Fibroblast of skin of back (primary cell): ENCODE measurements at places on chromosomes 5 and 9.
A peak's percentile ranks its signal among the peaks of the same experiment; 100 is the strongest.

DNA sequence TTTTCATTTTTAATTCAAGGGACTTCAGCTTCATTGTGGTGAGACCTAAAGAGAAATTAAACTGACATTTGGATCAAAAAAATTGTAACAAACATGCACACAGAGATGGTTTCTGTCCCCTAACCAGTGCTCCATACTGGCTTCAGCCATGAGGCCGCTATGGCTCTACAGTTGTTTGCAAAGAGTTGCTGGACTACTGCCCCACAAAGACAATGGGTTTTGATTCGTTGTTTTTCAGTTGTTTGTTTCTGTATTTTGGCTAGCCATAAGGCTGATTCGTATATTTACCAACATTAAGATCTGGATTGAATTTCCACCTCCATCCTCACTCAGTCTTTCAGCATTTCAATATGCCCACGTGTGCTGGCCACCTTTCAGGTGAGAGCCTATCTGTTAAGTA, 163.7 kb upstream of the KIF2A start:
- DNase-seq: no peak

DNA sequence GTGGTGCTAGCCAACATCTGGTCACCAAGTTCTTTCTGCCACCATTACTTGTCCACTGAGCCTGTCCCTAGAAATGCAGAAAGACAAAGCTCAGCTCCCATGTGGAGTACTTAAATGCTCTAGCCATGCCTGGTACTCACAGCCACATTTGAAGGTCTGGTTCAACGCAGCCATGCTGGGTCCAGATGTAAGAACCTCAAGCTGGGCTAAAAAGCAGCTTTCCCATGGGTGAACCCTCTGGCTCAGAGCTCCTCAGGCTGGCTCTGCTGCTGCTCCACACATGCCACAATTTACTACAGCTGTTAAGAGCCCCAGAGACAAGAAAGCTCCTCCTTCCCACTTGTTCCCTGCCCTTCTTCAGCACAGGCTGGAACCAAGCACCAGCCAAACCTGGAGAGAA, 97.1 kb upstream of the LRRTM2 start:
- no peak for DNase-seq

- DNase-seq: peak; percentile 64
These were observed 30.3 kb downstream of the NDST1 start for GRCh38 chr5:150538007-150538917.

DNA sequence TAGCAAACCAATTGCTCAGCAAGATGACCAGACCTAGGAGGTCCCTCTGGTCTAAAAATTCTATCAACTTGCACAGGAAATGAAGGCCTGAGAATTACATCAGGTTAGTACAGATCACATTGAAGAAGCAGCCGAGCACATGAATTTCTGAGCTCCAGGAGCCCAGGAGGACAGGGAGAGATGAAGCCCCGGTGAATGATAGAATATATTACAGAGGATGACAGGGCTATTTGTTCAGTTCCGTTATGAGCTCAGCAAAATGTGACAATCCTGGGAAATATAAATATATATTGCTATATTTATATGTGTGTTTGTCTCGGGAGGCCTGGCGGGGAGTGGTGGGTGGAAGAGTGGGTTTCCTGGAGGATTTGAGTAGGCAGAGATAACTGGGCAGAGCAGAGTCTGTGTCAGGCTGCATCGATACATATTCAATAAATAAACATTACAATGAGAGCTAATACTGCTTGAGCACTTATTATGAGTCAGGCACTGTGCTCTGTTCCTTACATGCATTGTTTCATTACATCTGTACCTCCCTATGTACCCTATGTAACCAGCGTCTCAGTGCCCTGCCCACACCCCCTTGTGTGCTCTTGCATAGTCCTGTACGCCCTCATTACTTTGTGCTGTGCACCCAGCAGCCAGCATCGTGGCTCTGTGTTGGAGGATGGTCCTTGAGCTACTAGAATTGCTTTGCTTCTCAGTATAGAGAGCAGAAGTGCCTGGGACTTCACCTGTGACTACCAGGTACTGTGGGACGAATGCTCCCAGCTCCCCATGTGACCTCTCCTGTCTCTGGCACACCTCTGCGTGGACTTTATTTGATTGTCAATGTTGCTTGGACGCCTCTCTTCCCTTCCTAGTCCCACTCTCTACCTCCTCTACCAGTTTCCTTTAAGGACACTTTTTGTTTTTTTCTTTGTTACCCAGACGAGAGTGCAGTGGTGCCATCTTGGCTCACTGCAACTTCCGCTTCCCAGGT, 58.1 kb upstream of the KLF9 start:
- peak; percentile 26 for DNase-seq

DNA sequence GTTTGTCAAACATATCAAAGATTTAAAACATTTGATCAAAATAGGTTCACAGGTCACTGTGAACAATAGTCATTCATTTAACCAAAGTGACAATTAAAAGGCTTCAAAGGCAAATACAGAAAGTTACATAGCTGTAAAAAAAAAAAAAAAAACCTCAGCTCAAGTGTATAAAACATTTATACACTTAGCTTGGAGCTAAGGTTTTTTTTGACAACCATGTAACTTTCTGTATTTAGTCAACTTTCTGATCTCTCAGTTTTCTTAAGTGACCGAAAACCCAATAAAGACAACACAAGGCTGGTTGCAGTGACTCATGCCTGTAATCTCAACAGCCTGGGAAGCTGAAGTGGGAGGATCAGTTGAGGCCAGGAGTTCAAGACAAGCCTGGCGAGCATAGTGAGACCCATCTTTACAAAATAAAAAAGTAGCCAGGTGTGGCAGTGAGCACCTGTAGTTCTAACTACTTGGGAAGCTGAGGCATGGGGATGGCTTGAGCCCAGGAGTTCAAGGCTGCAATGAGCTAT, 16.4 kb upstream of the UBTD2 start:
- DNase-seq: peak; percentile 51

DNA sequence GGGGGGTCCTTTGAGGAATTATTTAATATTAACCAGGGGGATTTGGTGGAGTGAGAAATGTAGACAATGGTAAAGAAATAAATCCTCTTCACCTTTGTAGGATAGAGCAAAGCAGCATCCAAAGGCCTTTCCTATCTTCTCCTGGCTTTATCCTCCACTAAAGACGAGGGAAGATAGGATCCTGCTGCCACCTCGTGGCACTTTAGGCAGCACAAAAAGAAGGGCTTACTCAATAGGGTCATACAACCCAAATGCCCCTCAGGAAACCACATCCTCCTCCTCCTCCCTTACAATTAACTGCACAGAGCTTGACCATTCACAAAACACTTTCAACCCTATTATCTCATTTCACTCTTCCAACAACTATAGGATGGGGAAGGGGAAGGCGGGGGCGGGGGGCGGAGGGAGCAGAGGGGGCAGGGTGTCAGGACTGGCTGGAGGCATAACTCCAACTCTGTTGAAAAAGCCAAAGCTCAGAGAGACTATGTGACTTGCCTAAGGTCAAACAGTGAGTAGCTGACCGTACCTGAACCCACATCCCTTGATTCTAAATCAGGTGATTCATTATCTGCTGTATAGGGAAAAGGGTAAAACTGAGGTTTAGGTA, 45.4 kb upstream of the MYOT start:
- peak; percentile 33 for DNase-seq

DNA sequence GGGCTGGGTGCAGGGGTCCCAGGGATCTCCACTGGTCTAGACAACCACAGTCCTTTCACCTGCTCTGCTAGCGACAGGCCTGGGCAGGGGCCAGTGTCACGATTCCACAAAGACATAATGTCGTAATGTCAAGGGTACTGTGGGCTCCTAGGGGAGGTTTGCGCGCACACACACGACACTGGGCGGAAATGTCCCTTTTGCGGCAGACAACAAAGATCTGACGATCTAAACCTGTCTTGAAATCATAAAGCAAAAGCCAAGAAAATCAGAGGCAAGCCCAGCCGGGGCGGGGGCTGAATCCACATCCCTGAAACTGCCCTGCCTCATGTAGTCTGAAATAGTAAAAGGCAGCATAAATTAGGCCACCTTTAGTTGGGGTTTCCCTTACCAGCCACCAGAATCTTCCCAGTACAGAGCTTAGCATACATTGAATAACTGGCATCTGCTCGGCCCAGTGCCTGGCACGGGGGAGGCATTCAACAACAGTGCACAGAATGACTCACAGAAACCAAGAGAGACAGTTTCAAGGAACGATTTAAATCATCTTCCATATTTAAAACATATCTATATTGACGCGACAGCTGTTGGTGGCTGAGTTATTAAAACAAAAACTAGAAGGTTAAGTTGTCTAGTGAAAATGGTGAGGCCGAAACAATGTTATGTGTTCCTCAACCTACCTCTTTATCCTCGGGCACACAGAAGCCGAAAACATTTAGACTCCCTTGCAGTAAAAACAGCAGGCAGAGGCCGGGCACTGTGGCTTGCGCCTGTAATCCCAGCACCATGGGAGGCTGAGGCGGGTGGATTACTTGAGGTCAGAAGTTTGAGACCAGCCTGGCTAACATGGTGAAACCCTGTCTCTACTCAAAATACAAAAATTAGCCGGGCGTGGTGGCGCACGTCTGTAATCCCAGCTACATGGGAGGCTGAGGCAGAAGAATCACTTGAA, 151.0 kb downstream of the MYO10 start:
- peak; percentile 38 for DNase-seq

GRCh38 chr5:17219006-17219422, 1.6 kb downstream of the BASP1 start:
- DNase-seq: peak; percentile 45

DNA sequence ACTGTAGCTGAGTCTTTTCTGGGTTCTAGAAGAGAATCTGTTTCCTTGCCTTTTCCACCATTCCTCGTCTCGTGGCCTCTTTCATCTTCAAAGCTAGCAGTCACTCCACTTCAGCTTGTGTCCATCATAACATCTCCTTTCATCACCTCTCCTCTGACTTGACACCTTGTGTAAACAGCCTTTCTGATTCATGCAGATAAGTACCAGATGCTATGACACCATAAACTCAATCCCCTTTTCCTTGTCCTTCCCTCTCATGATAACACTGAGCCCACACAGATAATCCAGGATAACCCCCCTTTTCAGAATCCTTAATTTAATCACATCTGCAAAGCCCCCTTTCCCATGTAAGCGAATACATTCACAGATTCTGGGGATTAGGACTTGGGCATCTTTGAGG, 95.5 kb downstream of the SNX24 start:
- DNase-seq: no peak

DNA sequence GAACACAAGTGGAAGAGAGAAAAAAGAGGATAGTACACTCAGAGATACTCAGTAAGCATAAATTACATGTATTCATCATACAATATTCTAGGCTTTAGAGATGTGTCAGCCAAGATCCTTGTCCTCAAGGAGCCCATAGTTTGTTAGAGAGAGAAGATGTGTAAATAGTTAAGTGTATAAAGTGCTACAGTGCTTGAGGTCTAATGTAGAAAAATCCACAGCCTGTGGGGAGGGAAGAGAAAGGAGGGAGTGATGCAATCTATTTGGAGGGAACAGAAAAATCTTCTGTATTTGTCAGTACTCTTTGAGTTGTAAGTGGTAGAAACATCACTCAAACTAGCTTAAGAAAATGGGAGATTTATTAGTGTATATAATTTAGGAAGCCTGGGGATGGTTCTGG, 81.9 kb downstream of the PALM2AKAP2 start:
- DNase-seq: peak; percentile 48

DNA sequence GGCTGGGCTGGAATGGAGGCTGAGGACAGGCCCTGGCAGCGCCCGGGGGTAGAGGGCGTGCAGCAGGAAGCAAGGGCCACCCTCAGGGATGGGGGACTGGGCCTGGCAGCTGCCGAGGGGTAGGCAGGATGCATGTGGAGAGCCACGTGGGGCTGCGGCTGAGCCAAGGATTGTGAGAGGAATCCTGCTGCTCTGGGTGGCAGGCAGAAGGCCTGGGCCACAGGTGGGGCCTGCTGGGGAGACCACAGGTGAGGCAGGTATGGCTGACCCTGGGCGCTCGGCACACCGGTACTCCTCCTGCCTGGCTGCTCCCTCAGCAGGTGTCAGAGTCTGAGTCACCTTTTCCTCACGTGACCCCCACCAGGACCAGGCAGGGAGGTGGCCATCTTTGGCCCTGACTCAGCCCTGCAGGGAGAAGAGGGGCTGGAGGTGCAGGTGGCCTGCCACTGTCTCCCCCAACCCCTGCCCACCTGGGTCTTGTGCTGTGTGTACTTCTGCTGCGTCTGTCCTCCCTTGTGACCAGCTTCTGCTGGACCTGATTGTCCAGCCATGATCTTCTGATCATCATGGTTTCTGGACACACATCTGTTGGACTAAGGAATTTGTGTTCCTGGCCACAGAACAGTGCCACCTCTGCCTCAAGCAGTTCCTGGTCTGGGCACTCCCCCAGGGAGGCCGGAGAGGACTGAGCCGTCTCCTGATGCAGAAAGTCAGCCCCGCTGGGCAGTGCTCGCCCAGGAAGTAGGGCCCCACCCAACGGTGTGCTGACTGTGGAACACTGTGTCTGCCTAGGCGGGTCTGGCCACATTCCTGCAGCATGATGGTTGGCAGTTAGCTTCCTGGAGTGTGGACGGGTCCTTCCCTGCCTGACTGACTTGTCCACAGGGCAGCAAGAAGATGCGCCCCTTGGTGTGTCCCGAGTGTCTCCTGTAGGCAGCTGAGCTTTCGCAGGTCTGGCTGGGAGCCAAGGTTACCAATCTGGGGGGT, 6.4 kb downstream of the ARRDC1 start:
- DNase-seq: peak; percentile 88

GRCh38 chr5:53418826-53419658, 61.4 kb upstream of the FST start:
- DNase-seq: peak; percentile 95

- DNase-seq: no peak
These were observed 632.3 kb upstream of the TLE4 start for GRCh38 chr9:78939311-78940065.

DNA sequence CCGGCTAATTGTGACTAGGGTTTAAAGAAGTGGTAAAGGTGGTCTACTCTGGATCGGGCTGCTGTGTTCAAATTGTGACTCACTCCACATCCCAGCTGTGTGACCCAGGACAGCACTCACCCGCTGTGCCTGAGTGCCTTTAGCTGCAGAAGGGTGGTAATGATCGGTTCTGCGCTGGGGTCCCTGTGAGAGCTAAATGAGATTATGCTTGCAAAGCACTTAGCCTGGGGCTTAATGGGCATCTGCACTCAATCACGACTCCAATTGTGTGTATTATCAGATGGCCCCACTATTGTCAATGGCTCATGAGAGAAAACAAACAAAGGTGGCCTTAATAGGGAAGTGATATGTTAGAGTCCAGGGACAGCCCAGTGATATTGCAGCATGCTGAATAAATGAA, 25.1 kb upstream of the TBC1D2 start:
- no peak for DNase-seq

DNA sequence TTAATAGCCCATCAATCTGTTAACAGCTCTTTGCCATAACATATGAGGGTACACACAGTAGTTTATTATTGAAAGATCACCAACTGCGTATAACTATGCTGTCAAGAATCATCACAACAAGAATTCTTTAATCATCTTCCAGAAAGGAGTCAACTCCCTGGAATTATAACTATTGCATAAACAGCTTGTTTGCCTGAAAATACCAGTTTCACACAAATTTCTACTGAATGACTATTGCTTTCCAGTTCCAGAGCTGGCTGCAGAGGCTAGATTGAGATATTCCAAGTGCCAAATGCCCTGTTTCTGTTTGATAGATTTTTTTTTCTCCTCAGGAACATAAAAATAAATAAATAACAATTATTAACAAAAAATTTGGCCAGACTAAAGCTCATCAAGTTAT, 444.7 kb downstream of the TLE1 start:
- DNase-seq: no peak

- no peak for DNase-seq
These were observed 31.9 kb upstream of the C5orf24 start for GRCh38 chr5:134813827-134814226.

GRCh38 chr5:55638455-55638854, 73.7 kb downstream of the SLC38A9 start:
- no peak for DNase-seq
